Cortex of kidney (tissue), 1 donor: ENCODE measurements at places on chromosomes 12 and 14.

GRCh38 chr14:39033371-39033770 is 69.7 kb downstream of the SEC23A start:
- no peak for DNase-seq

DNA sequence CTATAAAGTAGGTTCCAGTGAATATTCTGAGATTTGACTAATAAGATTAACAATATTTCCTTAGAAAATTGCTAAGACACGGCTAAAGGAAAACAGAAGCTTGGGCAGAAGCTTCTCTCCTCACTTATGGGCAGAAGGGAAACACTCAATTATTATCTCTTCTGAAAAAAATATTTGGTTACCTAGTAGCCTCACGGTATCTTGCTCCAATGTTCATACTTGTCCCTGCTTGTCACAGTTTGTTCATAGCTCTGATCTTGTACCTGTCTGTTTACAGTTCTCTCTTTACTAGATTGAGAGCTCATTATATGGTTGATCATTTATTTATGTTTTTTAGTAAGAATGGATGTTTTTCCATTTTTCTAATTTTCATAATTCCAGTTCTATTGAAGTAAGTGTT is 458.0 kb upstream of the ATP2B1 start:
- DNase-seq, result no peak

- DNase-seq, result no peak
Observed at GRCh38 chr14:96586921-96587822, 85.0 kb downstream of the PAPOLA start.

DNA sequence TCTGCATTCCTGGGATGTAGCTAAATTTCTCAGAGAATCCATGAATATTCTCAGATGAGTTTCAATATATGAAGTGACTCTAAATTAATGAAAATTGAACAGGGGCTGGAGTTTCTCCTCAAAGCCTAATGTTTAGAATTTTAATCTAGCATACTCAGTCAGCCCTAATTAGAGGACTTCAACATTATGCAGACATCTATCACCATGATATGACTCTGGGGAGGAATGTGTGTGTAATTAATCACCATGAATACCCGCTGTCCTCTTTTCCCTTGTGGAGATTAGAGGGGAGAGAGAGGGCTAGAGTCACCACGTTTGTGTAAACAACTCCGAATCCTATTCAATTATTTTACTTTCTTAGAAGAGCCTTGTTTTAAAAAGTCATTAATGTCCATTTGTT is 698.6 kb upstream of the MDGA2 start:
- no peak for DNase-seq

GRCh38 chr14:75720842-75721498 is 59.9 kb downstream of the TTLL5 start:
- DNase-seq, result no peak

GRCh38 chr12:49375406-49375805 is 8.1 kb downstream of the SPATS2 start:
- DNase-seq, result no peak

GRCh38 chr14:41521891-41522290 is 84.8 kb upstream of the LRFN5 start:
- DNase-seq, result no peak

DNA sequence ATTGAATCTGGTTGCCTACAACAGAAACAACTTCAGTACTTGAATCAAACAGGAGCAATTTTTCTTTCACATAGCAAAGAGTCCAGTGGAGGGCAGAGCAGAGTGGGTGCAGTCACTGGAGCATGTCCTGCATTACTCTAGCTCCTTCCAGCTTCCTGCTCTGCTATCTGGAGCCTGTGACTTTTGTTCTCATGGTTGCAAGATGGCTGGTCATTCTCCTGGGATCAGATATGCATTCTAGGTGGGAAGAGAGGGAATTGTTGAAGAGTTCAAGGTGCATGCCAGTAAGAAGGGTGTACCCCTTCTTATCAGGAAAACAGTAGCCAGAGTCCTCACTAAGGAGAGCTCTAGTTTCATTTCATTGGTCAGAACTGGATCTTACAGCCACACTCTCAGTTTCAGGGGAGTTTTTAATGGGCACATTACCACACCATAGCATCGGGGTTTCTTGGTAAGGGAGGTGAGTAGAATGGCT is 8.0 kb downstream of the IFT43 start:
- no peak for DNase-seq

DNA sequence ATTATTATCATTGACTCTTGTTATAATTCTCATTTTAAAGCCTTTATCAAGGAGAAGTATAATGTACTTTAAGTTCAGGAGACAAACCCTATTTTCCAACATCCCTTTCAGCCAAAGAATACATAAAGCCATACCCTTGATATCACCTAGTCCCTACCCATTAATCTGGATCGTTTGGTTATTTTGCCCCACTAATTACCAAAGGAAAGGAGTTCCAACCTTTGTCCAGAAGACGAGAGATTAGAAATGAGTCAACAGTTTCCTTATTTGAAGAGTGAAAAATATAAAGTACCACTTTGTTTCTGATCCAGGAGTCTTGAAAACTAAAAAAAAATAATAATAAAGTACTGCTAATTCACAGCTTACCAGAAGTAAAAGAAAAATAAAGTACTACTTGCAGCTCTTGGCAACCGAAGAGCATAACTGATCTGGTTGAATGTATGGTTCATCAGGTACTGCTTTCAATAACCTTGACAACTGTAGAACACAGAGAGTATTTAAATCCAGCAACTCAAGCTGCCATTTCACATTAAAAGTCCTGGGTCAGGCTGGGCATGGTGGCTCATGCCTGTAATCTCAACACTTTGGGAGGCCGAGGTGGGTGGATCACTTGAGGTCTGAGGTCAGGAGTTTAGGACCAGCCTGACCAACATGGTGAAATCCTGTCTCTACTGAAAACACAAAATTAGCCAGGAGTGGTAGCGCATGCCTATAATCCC is 33.7 kb downstream of the LIMA1 start:
- no peak for DNase-seq

DNA sequence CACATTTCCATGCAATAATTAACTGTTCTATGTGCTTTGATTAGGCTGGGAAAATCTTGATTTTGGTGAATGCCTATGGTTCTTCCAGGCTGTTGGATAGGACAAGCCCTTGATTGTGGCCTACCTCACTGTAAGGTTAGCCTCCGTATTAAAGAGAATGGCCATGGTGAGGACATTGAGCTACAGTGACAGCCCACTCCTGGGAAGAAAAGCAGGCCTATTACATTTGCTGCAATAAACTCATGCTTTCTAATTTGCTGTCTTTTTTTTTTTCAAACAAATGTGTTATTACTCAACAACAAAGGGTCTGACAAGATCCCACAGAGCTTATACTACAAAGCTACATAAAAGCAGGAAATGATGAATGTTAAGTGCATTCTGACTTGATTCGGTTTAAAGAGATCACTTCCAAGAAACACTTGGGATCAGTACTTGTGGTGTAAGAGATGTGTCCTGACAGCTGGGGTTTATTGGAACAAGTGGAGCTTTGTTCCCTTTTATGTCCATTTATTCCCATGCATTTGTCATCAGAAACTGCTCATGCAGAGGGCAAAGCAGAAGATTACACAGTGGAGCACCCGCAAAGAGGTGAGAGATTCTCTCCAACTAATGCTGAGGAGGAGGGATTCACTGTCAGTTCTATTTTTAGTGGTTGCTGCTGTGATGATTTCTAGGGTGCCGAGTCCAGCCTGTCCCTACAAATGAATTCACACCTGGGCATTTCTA is 29.1 kb upstream of the KCNK10 start:
- DNase-seq, result no peak

DNA sequence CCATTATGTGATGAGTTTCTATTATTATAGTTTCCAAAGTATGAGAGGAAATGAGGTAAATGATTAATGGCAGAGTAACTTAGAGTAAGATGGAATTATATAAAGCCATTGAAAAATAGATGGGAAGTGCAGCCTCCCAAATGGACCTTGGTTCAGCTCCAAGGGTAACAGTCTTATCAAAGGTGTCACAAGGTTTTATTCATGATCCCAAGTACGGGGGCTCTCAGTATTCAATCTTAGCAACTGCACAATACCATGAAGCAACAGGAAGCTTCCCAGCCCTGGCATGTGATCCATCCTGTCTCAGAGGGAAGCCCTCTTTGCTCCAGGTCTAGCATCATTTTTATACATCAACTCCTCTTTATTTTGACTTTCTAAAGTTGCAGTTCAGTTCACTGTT is 948.2 kb downstream of the GALC start:
- no peak for DNase-seq
